Cerebellum (tissue), 4 donors: ENCODE measurements at places on chromosomes 12 and 14.

GRCh38 chr14:45526715-45527549, 273.9 kb upstream of the MIS18BP1 start:
- DNase-seq = no peak

GRCh38 chr12:87866578-87867292, 162.5 kb downstream of the C12orf50 start:
- DNase-seq = no peak

GRCh38 chr12:98852181-98852580, 207.1 kb downstream of the APAF1 start:
- no peak for DNase-seq

DNA sequence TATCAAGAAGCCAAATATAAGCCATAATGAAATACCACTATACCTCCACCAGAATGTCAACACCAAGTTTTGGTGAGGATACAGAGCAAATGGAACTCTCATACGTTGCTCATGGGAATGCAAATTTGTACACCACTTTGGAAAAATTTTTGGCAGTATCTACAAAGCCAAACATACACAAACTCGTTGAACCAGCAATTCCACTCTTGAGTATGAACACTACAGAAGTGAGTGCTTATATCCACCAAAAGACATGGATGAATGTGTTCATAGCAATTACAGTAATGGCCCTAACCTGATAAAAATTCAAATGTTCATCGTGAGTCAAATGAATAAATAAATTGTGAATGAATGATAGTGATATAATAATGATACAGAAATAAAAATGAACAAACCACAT, 24.8 kb downstream of the C12orf71 start:
- no peak for DNase-seq

GRCh38 chr14:68247676-68248268, 428.2 kb downstream of the RAD51B start:
- DNase-seq = no peak

- peak; percentile 49 for DNase-seq
These were observed 17.2 kb upstream of the ARID4A start for GRCh38 chr14:58280954-58281787.

DNA sequence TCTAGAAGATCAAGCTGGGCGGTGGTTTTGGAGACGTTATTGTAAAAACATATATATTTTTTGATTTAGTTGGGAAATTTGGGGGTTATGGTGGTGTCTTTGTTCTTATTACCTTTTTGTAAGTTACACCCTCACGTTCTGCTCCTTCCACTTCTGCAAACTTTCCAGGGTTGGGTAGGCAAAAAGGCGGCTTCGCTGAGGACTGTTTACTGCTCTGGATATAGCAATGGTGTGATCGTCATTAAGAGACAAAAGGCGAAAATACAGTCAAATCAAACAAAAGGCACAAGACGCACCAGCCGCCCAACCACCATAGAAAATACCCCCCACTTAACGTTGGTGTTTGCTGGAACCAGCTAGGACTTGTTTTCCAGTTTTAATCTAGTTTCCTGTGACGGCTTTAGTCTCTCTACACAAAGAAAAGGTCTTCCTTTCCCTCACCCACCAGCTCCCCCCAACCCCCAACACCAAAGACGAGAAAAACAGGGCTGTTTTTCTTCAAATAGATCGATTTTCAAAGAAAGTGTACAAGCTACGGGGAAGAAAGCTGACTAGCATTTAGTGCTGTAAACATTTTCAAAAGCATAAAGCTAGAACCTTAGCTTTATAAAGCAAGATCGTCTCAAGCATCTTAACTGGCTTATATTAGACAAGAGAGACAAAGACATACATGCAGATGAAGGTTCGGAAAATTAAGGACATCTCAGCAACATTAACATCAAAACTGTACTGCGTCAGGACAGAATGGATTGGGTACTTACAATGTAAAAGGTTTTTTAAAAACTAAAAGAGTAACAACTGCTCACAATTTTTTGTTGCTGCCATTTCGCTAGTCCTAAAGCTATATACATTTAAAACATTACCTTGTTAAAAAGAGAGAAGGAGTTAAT, 2.0 kb upstream of the SETD1B start:
- DNase-seq = no peak

DNA sequence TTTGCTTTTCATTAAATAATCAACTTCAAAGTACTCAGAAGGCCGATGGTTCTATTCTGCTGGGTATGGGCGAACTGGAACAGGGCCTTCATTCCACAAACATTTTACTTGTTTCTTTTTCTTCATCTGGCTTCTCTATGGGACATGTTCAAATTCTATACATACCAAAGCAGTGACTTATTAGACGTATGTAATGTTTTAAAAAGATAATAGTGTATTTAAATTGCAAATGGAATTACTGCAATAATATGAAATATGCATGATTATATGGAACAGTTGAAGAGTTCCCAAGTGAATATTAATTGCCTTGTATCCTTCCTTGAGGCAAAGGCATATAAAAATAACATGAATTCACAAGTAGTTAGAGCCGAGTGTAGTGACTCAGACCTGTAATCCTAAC, 75.5 kb downstream of the FAR2 start:
- DNase-seq = no peak

GRCh38 chr14:38616959-38617358, 361.1 kb upstream of the CLEC14A start:
- no peak for DNase-seq

DNA sequence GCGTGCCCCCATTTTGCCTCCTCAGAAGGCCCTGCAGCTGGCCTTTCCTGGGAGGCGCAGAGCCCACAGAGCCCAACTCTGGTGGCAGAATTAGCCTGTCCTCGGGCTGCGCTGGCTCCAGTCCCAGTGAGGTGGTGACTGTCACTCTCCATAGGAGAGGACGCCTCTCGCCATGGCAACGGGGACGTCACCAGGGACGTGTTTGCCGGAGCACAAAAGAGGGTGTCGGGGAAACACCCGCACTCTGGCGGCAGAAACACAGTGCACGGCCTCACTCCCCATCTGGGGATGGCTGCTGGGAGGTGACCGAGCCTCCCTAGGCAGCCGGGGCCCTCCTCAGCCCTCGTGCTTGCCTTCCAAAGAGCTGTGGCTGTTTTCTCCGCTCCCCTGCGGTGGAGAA, 50.2 kb upstream of the NCOR2 start:
- DNase-seq = peak; percentile 73

DNA sequence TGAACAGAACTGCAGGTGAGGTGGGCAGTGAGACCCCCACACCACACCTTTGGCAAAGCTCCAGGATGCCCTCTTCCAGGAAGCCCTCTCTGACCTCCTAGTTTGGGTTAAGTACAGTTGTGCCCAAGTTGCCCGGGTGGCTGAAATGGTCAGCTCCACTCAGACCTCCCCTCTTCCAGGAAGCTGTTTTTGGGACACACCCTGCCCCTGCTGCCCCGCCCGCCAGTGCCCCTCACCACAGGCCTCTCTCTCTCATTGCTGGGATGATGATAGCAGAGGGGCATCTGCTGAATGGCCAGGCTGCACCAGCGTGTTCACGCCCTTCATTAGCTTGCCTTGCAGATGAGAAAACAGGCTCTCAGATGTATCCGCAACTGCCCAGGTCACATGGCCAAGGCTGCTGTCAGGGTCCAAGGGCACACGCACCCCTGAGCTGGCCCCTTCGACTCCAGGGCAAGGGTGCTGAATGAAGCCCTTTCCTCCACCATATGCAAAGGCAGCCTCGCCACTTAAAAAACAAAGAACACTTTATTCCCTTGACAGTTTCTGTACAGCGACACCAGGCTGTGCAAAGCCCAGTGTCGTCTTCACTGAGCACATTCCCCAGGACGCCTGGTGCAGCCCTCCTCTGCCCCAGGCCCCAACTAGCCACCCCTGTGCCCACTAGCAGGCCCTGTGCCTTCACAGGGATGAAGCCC, 15.5 kb downstream of the SLC25A29 start:
- no peak for DNase-seq

- DNase-seq = no peak
These were observed 75.5 kb downstream of the RAD52 start for GRCh38 chr12:873954-874353.

GRCh38 chr14:24258548-24259265, 4.3 kb downstream of the TGM1 start:
- no peak for DNase-seq

DNA sequence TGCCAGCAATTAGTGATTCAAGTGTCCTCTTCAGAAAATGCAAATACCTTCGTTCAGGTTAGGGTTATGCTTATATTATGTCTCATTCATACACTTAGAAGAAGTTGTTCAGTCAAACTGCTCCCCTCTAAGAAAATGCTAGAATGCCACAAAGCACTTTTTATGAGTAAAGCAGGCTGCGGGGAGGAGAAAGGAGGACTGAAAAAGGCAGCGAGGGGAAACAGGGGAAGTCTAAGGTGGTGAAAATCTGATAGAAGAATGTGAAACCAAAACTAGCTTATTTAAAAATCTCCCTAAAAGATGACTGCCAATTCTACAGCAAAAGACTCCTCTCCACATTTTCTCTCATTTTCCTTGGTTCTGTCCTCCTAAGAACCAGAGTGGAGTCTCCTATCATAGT, 70.1 kb downstream of the PRKD1 start:
- no peak for DNase-seq

DNA sequence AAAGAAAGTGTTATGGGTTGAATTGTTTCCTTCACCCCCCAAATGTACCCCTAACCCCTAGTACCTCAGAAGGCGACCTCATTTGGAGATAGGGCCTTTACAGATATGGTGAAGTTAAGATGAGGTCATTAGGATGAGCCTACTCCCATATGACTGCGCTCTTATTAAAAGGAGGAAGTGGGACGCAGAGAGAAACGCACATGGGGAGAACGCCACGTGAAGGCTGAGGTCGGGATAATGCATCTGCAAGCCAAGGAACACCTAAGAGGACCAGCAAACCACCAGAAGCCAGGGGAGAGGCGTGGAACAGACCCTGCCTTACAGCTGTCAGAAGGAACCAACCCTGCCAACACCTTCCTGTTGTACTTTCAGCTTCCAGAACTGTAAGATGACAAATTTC, 1.7 kb upstream of the NRIP2 start:
- no peak for DNase-seq

DNA sequence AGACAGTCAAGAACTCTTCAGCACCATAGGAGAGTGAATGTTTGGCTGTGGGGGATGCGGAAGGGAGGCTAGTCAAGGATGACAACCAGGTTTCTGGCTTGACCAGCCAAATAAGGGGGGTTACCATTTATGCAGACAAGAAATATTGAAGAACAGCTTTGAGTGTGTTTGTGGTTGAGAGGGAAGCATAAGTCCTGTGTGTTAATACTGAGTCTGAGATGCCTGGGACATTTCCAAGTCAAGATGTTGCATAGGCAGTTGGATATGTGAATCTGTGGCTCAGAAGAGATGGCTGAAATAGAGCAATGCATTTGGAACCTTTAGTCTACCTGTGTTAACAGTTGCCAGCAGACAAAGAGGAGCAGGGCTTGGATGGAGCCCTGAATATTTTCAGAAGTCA, 66.1 kb downstream of the ANO6 start:
- no peak for DNase-seq

- DNase-seq = no peak
These were observed 176.2 kb downstream of the FBXL14 start for GRCh38 chr12:1418144-1418543.

- DNase-seq = no peak
These were observed 4.4 kb upstream of the GPHN start for GRCh38 chr14:66503532-66503931.

DNA sequence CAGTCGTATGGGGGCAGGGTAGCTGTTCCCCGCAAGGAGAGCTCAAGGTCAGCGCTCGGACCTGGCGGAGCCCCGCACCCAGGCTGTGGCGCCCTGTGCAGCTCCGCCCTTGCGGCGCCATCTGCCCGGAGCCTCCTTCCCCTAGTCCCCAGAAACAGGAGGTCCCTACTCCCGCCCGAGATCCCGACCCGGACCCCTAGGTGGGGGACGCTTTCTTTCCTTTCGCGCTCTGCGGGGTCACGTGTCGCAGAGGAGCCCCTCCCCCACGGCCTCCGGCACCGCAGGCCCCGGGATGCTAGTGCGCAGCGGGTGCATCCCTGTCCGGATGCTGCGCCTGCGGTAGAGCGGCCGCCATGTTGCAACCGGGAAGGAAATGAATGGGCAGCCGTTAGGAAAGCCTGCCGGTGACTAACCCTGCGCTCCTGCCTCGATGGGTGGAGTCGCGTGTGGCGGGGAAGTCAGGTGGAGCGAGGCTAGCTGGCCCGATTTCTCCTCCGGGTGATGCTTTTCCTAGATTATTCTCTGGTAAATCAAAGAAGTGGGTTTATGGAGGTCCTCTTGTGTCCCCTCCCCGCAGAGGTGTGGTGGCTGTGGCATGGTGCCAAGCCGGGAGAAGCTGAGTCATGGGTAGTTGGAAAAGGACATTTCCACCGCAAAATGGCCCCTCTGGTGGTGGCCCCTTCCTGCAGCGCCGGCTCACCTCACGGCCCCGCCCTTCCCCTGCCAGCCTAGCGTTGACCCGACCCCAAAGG, 804 bp downstream of the GAPDH start:
- DNase-seq = peak; percentile 75

GRCh38 chr14:51109651-51110050, 14.7 kb upstream of the TRIM9 start:
- DNase-seq = no peak

DNA sequence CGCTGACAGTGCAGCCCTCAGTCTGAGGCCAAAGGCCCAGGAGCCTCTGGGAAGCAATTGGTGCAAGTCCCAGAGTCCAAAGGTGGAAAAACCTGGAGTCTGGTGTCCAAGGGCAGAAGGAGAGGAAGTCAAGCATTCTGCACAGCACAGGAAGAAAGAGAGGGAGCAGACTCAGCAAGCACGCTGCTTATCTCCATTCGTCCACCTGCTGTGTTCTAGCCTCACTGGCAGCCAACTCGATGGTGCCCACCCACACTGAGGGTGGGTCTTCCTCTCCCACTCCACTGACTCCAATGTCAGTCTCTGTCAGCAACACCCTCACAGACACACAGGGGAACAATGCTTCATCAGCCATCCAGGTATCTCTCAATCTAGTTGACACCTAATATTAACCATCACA, 38.8 kb downstream of the HELB start:
- DNase-seq = no peak

- DNase-seq = no peak
These were observed 23.2 kb downstream of the NRDE2 start for GRCh38 chr14:90308561-90308960.

DNA sequence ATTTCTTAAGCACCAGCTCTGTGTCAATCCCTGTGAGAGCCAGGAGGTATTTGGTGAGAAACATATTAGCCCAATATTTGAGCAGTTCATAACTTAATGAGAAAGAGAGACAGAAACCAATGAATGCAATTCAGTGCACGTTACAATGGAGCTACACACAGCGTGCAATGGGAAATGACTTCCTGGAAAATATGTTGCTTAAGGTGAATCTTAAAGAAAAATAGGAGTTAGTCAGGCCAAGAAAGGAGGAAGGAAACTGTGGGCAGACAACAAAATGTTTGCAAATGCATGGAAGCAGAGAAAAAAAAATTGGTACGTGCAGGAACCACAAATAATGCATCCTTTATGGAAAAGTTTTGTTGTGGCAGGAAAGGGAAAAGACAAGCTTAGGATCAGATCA, 481.7 kb downstream of the BCAT1 start:
- no peak for DNase-seq

DNA sequence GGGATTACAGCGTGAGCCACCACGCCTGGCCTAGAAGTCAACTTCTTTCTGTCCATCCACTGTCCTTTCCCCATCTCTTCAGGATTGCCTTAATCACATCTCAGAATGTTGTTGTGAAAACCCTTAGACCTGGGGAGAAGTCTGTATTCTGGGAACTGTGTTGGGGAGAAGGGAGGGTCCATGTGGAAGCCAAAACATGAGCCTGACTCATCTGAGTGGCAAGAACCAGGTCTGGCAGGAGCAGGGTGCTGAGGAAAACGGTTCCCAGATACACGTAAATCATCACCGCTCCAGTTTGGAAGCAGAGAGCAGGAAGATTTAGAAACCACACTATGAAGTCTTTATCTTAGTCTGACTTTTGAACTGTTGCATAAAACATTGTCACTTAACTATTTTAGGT, 245.6 kb upstream of the RGS6 start:
- DNase-seq = no peak
